ENCODE measurements at places on chromosomes 7 and 10.

DNA sequence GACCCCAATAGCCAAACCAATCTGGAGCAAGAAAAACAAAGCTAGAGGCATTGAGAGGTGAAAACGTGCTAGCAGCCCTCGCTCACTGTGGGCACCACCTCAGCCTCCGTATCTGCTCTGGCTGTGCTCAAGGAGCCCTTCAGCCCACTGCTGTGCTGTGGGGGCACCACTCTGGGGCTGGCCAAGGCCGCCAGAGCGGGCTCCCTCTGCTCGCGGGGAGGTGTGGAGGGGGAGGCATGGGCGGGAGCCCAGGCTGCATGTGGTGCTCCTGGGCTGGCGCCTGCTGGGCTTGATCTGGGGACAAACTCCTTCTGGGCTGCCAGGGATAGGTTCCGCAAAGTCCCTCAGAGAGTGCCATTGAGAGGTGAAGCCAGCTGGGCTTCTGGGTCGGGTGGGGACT is 1002.0 kb downstream of the GATA3 start:
- no peak for DNase-seq

DNA sequence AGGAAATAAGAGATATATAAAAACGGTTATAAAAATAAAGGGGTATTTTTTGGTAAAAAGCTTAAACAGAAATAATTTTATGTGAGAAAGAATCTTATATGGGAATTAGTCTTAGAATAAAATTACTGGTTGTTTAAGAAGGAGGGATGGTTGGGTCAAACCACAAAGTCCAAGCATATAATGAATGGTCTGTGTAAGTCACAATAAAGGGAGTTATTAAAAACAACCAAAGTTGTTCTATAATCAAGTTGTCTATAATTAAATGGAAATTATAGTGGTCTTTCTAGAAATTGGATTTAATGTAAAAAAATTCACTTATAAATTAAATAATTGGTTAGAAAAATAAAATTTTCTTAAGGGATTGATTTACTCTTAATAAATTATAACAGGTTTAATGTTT is 304.8 kb downstream of the POM121L12 start:
- DNase-seq, result no peak

DNA sequence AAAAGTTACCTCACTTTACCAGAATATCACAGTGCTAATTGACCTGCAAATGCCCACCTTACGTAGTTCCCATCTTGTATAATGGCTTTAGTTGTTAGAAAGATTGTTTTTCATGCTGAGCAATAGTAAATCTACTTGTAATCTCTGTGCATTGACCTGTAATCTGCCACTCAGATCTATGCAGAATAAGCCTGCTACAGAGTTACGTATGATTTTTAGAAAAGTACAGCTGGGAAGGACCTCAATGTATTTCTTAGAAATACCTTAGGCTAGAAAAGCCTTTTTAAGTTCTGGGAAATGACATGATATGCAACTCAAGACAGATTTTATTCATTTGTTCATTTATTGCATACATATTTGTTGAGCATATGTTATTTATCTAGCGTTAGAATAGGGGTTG is 530.9 kb downstream of the SORCS3 start:
- no peak for DNase-seq

DNA sequence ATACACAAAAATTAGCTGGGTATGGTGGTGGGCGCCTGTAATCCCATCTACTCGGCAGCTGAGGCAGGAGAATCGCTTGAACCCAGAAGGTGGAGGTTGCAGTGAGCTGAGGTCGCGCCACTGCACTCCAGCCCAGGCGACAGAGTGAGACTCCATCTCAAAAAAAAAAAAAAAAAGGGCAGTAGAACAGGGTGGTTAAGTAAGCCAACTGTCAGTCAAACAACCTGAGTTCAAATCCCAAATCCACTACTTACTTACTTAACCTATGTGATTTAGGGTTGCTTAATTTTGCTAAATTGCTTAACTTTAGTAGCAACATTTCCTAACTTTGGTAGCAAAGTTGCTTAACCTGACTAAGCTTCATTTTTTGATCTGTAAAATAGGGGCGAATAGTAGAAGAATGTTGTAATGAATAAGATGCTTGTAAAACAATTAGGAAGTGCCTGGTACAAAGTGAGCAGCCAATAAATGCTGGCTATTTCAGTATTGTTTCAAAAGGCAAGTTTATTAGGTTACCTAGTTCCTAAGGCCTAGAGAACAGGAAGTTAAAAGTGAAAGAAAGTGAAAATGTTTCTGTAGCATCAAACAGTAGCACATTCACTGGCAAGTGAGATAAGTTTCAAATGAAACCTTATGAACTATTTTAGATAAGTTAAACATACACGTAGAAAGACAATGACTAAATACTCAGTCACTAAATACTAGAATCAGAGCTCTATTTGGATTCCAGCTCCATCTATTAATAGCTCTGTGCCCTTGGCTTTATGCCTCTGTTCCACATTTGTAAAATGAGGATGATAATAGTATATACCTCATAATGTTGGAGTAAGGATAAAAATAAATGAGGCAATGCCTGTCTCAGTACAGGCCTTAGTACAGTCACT is 64.3 kb downstream of the HOXA1 start:
- DNase-seq, result no peak

- DNase-seq, result no peak
Observed at GRCh38 chr7:120064565-120064964, 208.4 kb upstream of the KCND2 start.

GRCh38 chr10:124271676-124272075 is 147.0 kb downstream of the OAT start:
- DNase-seq, result no peak

- no peak for DNase-seq
Observed at GRCh38 chr10:60564475-60564874, 174.8 kb upstream of the ANK3 start.

GRCh38 chr7:107268594-107268993 is 99.8 kb downstream of the HBP1 start:
- DNase-seq, result no peak

DNA sequence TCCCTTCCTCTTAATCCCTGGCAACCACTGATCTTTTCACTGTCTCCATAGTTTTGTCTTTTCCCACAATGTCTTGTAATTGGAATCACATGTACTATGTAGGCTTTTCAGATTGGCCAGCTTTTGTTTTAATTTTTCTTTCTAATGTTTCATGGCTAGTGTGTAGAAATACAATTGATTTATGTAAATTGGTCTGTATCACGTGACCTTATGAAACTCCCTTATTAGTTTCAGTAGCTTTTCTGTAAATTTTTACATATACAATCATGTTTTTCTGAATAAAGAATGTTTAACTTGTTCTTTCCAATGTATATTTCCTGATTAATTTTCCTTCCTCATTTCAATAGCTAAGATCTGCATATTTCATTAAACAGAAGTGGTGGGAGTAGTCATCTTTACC is 319.3 kb downstream of the MDFIC start:
- DNase-seq, result no peak

DNA sequence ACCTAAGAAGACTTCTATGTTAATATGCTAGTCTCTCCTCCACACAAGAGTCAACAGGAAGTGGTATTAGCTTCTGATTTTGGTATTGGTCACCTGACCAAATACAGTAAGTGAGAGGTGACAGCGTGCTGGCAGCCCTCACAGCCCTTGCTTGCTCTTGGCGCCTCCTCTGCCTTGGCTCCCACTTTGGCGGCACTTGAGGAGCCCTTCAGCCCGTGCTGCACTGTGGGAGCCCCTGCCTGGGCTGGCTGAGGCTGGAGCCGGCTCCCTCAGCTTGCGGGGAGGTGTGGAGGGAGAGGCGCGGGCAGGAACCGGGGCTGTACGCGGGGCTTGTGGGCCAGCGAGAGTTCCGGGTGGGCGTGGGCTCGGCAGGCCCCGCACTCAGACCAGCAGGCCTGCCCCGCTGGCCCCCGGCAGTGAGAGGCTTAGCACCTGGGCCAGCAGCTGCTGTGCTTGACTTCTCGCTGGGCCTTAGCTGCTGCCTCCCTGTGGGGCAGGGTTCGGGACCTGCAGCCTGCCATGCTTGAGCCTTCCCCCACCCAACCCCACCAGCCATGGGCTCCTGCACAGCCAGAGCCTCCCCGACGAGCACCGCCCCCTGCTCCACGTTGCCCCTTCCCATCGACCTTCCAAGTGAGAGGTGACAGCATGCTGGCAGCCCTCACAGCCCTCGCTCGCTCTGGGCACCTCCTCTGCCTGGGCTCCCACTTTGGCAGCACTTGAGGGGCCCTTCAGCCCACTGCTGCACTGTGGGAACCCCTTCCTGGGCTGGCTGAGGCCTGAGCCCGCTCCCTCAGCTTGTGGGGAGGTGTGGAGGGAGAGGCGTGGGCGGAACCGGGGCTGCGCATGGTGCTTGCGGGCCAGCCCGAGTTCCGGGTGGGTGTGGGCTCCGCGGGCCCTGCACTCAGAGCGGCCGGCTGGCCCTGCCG is 4.2 kb upstream of the ACSL5 start:
- DNase-seq, result no peak

DNA sequence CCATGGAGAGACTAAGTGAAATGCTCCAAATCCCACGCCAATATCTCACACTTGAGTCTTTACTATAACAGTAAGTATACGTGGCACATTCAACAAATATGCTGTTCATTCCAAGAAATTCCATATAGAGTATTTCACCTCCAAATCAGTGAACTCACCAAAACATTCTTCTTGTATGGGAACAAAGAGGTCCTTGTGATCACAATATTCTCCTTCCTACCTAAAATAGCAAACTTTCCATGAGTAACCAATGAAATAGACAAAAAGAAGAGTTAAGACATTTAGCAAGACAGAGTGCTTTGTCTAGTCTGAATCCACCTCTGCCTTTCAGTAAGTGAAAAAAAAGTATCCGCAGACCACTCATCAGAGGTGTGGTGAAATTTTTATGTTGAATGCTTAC is 77.3 kb upstream of the NXPH1 start:
- DNase-seq, result no peak

DNA sequence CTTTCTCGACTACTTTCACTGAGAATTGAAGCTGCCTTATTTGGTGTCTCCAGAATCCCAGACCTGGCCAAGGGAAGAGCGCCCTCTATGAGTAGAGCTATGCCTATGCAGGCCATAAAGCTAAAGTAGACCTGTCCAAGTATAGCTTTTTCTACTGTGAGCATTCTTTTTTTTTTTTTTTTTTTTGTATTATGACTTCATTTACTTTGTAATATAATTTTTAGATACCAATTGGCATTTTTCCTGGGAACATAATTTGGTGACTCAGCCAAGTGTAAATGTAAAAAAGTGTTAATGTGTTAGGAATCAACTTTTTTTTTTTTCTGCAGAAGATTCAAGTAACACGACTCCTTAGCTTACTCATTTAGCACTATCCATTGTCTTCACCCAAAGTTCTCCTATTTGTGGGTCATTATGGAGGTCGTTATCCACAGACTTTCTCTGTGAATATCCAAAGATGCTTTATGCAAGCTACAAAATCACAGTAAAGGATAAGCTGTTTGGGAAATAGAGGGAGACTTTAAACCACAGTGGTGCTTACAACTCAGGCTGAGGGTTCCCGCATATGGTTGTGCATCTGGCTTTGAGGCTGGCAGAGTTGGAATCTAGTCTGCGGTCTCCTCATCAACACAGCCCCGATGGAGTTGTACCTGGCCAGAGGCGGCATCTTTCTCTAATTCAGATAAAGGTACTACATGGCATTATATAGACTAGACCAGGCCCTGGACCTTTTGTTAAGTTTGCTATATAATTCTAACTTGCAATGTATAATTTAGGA is 1040.2 kb upstream of the SORCS1 start:
- peak; percentile 13 for DNase-seq

DNA sequence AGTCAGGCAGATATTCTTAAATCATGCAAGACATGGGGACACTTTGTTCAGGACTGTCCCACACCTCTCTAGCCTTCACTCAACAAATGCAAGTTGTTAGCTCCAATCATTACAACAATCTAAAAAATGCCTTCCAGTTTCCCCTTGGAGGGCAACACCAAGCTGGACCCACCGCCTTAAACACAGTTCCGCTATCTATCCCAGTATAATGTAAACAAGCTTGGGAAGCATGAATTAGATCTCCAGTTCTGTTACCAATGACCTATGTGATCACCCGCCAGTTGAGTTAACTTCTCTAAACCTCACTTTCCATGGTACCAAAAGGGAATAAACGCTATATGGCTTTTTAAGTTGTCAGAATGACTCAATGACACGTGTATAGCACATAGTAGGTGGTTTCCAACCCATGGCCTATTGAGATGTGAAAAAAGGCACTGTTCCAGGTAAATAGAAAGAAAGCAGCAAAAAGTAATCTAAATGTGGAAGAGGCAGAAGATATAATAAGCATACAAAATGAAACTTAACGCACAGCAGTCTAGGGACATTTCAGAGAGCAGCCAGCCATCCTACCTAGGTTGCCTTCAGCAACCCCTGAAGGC is 2.4 kb upstream of the REEP3 start:
- no peak for DNase-seq

DNA sequence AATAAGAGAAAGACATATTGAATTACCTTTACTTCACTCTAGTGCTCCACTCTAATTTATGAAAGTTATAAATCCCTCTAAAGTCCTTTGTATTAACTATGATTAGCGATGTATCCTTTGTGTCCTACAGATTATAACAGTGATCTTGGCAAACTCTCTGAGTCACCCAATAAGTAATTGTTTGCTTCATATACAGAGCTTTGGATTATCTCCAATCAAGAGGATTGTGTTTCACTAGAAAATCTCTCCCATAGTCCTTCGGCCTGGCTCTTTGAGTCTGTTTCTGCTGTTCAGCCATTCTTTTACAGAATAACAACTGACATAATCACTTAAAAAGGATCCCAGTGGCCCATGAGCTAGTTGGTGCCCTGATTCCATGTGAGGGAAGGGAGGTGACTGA is 9.5 kb downstream of the LMOD2 start:
- DNase-seq, result no peak

DNA sequence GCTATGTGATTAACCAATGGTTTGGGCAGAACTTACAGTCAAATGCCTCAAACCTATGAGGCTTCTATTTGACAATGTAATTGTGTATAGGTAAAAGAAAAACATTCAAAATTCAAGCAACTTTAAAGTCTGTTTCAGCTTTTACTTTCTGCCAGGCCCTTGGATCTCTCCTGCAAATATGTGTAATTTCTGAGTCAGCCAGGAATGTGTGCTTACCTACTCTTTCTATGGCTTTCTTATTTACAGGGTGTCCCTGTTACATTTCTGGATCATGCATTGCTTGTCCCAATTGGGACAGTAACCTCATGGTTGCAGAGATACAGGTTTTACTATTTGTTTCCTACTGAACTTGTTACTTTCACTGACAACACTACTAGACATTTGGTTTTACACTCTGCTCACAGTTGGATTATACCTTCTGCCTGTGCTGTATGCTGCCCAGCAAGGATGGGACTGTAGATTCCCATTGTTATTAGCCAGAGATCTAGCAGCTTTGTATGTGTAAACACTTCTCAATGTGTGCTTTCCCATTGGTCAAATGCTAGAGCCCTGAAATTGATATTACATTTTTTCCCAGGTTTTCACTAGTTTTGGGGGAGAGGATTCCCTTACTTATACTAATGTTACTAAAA is 355.3 kb downstream of the ARL4A start:
- no peak for DNase-seq

DNA sequence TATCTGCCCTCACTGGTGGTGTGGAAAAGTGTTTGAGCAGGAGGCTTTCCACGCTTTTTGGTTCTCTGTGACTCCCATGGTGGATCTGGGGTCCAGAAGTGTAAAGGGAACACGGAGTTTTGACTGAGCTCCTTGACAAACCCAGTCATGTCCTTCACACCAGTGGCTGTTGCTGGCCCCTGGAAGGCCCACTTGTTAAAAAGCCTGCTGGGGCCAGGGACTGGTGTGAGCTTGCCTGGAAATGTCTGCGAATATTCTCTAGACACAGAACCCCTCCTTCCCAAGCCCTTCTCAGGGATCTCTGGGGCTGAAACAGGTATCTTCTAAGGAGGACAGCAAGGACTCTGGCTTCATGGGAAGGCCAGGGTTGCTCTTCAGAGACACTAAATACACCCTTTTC is 343.0 kb downstream of the TCERG1L start:
- no peak for DNase-seq

Measured in H7 (cell line).